Fibroblast of skin of back (primary cell): ENCODE measurements at places on chromosomes 4 and X.
A peak's percentile ranks its signal among the peaks of the same experiment; 100 is the strongest.

DNA sequence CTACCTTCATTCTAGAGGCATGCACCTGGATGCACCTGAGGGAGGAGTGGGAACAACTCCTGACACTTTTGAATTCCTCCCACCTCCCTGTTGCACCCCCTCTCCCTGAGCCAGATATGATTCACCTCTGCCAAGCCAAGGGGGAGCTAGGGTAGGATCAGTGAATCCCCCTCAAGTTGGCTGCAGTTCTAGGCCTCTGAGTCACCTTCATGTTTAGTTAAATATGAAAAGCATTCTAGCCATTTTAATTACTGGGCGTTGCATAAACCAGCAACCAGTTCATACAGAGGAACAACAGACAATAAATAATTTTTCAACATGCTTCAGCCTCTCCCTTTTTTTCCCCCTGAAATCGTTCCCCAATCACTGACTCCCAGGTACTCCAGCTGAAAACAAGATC is 1440.2 kb downstream of the ADGRL3 start:
- peak; percentile 43 for DNase-seq

GRCh38 chr4:1777822-1778641 is 15.1 kb upstream of the FGFR3 start:
- DNase-seq = peak; percentile 69

- DNase-seq = no peak
Measured at GRCh38 chr4:61431131-61431530, 231.0 kb downstream of the ADGRL3 start.

- DNase-seq = no peak
Measured at GRCh38 chrX:53442322-53442631, 8.1 kb upstream of the HSD17B10 start.

- DNase-seq = no peak
Measured at GRCh38 chrX:26376037-26376708, 160.2 kb downstream of the MAGEB5 start.

- DNase-seq = no peak
Measured at GRCh38 chr4:182918044-182918607, 940 bp upstream of the DCTD start.

DNA sequence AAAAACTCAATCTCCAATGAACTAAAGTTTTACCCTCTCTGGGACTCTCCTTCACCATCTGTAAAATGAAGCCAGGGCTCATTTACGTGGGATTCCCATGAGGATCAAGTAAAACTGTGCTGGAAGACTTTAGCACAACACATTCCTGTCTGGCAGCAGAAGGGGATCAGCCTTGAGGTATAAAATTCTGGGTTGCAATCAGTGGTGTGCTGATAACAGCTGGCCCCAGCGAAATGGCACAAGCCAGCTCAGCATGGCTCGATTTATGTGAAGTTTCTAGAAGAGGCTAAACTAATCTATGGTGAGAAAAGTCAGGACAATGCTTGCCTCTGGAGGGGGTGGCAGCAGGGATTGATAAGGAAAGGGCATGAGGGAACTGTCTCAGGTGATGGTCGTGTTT is 28.4 kb downstream of the ZNF630 start:
- no peak for DNase-seq

DNA sequence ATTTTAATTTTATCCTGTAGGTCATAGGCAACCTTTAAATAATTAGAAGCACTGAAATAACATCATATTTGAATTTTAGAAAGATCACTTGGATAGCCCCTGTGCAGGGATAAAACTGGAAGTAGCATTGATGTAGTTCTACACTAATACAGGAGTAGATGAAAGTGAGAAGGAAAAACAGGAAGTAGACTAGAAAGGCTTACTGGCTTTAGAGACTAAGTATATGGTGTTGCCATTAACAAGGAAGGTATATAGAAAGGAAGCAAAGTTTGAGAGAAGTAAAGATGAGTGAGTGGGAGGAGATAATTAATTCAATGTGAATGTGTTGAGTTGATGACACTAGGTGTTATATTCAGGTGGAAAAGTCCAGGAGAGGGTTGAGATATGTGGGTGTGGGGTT is 73.1 kb upstream of the EPGN start:
- no peak for DNase-seq

DNA sequence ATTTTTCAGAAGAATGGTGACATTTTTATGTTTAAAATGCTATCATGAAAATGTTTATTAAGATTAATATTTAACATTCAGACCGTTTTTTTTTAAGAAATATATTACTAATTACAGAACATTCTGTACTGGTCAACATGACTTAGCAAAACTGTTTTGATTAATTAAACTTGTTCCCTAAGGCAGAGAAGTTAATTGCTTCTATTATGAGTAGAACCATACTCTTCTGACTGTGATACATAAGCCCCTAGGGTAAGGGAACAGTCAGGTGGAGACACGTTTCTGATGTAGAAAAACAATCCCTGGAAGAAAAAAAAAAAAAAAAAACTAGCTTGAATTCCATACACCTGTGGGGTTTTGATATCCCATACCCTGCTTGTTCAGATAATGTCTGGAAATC is 97.4 kb downstream of the GPM6A start:
- DNase-seq = no peak
